ENCODE measurements at places on chromosomes 7 and 10.

DNA sequence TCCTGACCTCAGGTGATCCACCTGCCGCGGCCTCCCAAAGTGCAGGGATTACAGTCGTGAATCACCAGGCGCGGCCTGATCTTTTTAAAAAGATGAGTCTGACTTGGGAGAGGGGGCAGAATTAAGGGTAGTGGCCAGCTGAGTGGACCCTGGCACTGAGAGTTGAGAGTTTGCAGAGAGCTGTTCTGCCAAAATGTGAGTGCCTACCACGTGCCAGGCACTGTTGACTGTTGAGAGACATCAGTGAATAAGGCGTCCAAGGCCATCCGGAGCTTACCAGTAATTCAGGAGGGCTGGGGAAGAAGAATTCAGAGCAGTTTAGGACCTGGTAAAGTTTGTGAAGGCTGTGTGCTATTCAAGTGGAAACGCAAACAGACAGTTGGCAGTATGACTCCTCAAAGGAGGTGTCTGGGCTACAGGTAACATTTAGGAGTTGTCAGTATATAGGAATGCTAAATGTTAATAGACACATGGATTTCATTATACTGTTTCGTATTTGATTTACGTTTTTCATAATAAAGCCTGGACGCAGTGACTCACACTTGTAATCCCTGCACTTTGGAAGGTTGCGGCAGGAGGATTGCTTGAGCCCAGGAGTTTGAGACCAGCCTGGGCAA is 1.5 kb downstream of the NIPSNAP2 start:
- DNase-seq: no peak

DNA sequence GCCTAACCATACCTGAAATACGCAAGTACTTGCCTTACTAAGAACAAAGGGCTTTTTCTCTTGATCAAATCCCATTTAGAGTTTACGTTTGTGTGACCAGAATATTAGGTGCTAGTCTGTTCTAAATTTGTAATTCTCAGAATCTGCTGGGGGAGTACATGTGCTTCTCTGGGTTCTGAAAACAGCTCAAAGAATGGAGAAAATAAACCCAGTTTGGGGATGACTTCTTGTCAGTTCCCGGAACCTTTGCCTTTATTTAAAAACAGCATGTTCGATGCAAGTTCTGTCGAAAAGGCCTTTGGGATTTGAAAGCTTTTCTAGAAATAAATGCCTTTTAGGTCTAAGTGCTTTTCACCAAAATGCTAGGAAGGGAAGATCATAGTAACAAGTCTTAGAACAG is 147.0 kb downstream of the ARID5B start:
- DNase-seq: no peak

DNA sequence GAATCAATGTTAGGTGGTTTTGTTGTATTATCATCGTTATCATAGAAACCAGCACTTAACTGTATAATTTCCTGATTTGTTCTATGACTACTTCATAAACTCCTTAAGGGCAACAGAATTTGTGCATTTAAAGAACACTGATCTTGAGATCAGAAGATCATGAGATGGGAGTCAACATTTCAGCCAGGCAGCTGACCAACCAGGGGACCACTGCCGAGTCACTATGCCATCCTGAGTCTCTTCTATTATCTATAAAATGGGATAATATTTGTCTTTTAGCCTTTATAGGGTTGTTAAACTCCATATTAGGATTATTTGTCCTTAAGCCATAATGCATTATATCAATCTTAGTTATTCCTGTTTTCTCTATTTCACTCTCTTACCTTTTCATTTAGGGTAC is 261.7 kb downstream of the GPAM start:
- no peak for DNase-seq

- DNase-seq: no peak
Observed at GRCh38 chr7:113263749-113264148, 145.4 kb upstream of the SMIM30 start.

GRCh38 chr10:29807163-29807806 is 172.5 kb upstream of the SVIL start:
- DNase-seq: no peak
